ENCODE measurements at places on chromosomes 6 and 20.
A peak's percentile ranks its signal among the peaks of the same experiment; 100 is the strongest.

DNA sequence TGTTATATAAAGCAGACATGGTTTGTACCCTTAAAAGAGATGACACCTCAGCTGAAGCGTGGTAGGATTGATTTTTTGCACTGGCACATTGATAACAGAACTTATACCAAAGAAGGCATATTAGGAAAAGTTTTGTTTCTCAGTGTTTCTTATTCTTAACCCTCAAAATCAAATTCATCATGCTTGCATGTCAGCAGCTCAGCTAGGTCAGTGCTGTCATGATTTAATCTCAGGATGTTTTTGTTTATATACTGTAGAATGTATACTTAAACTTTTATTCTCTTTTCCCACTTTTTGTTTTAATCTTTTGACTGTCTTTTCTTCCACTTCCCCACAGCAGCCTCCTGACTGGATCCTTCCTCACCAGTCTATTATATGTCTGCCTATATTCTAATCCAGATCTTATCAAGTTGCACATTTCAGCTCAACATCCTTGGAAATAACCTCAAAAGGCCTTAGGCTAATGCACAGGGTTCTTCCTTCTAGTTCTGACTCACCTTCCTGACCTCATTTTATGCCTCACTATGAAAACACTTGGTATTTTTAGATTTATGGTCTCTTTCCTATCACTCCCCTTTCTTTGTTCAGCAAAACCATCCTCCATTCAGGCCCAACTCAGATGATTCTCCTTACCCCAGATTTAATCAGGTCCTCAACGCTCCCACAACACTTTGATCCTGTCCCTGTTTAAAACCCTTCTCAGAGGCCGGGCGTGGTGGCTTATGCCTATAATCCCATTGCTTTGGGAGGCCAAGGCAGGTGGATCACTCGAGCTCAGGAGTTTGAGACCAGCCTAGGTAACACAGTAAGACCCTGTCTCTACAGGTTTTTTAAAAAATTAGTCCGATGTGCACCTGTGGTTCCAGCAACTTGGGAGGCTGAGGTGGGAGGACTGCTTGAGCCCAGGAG lies 7.2 kb downstream of the HEBP2 start:
- DNase-seq: no peak

GRCh38 chr6:170185175-170185978 lies 105.5 kb downstream of the DLL1 start:
- no peak for DNase-seq

GRCh38 chr20:26209171-26209941 lies 512.7 kb upstream of the ZNF337 start:
- peak; percentile 22 for DNase-seq

GRCh38 chr6:73285674-73286283 lies 22.8 kb upstream of the KHDC1 start:
- DNase-seq: peak; percentile 64

- no peak for DNase-seq
These were observed 62.6 kb downstream of the RPS12 start for GRCh38 chr6:132877003-132877402.

- DNase-seq: no peak
These were observed 5.7 kb upstream of the SLC22A7 start for GRCh38 chr6:43292341-43292740.

DNA sequence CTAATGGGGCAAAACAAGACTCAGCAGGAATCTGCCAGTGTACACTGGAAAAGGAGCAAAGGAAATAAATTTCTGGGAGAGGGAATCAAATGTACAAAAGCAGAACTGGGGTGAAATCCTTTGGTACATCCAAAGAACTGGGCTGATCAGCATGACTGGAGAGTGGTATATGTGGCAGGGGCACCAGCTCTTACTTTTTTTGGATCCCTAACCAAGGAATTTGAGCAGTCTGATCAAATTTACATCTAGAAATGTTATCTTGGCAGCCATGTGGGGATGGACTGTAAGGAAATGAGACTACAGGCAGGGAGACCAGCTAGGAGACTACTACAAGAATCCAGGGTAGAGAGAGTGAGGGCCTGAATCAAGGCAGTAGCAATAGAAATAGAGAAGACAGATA lies 1.2 kb upstream of the ZSCAN31 start:
- no peak for DNase-seq

DNA sequence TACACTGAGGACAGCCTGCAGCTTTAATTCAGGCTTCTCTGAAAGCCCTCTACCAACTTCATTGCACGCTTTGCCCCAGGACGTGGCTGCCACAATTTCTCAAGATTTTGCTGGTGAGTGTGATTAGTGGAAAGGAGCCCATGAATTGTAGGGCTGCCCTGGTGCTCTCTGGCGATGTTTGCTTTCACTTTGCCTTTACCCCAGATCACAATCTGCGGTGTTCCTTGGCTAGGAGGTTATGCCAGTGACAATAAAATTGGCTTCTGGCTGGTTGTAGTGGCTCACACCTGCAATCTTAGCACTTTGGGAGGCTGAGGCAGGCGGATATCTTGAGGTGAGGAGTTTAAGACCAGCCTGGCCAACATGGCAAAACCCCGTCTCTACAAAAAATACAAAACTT lies 139.3 kb downstream of the FOXC1 start:
- no peak for DNase-seq

- DNase-seq: peak; percentile 30
These were observed 15.3 kb upstream of the TFB1M start for GRCh38 chr6:155329460-155330132.

DNA sequence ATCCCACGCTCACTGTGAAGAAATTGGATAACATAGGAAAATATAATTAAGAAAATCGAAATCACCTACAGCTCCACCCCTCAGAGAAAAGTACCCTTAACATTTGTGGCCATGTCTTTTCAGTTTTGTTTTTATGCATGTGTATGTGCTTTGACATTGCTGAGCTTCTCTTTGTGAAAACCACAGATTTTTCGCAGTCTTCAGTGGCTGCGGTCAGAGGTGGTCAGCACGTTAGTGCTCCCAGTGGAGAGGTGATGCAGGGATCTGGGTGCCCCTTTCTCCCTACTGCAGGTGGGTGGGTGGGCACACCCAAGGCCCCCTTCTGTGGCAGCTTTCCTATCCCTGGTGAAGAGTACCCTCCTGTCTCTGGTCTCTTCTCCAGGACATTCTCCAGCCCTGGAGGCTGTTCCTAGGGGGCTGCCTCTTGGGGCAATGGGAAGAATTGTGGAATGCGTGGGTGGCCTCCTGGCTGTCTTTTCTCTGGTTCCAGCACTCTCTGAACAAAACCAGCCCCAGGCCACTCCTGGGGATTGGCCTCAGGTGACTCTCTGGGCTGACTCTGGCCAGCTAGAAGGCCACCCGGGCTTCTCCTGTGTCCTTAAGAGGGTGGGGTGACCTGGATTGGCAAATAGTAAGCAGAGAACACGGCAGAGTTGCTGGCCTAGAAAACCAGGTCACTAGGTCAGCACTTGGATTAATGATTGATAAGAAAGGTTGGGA lies 49.8 kb upstream of the FANCE start:
- no peak for DNase-seq

GRCh38 chr20:24850176-24850575 lies 98.9 kb upstream of the CST7 start:
- no peak for DNase-seq

- peak; percentile 16 for DNase-seq
These were observed 230.4 kb upstream of the CST7 start for GRCh38 chr20:24718696-24719095.

DNA sequence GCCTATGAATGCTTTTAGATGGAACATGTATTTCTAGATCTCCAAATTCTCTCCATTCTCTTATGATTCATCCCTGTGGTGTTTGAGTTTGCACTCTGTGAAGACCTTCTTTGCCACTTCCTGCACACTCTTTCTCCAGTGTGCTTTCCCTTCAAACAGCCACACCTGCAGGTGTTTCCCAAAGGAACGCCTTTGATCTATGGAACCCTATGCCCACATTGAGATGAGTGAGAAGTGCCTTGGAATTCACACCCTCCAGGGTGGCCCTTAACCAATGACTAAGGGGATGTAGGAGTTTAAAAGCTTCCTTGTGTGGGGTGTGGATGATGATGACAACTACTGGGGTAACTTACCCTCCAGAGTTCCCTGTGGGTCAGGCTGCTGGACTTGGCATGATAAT lies 570.1 kb downstream of the DHX35 start:
- DNase-seq: no peak

- peak; percentile 88 for DNase-seq
These were observed 37.4 kb downstream of the ATXN1 start for GRCh38 chr6:16723826-16724225.

GRCh38 chr6:81614292-81614691 lies 138.2 kb downstream of the TENT5A start:
- DNase-seq: peak; percentile 67

GRCh38 chr20:61623451-61623850 lies 371.4 kb downstream of the CDH4 start:
- DNase-seq: no peak

DNA sequence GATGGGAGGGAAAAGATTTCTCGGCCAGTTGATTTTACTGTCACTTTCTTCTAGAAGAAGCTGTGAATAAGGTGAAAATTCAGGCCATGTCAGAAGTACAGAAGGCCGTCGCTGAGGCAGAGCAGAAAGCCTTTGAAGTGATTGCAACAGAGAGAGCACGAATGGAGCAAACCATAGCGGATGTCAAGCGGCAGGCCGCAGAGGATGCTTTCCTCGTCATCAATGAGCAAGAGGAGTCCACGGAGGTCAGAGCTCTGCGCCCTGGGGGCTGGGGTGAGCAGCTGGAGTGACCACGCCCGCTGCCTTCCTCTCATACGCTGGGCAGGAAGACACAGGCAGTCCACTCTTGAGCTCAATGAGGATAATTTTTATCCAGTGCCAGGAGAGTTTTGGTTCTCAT lies 21.8 kb upstream of the C20orf144 start:
- no peak for DNase-seq

DNA sequence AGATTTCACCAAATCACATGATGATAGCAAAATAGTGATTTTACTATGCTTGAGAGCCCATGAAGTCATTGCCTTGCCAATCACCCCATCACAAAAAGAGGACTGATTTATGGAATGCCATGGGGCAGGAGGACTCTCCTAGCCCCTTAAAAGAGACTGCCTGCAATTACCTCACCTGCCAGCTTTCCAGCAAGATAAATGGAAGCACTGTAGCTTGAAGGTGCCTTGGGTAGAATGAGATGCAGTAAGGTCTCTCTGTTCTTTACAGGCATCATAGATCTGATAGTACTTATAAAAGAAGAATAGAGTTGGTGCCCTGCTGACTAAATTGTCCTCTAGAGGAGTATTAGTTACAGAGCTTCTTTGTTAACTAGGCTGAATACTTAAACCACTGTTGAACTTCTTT lies 242.3 kb downstream of the TMEM242 start:
- DNase-seq: peak; percentile 15

GRCh38 chr6:169883316-169883715 lies 131.9 kb downstream of the ERMARD start:
- no peak for DNase-seq

DNA sequence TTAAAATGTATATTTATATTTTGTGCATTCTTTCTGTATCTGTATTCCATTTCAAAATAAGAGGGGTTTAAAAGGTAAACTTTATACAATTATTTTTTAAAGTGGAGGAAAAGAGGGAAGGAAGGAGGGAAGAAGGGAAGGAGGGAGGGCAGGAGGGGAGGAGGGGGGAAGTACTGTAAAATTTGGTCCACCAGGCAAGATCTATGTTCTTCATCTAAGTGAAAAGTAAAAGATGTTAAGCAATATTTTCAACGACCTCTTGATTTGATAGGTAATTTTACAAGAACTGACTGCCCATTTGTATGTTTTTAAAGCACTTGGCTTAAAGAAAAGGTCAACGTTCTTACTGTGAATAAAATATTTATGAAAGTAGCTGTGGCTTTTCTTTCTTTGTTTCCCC lies 29.8 kb upstream of the PCSK2 start:
- no peak for DNase-seq

- DNase-seq: peak; percentile 71
These were observed 158.4 kb downstream of the GPX5 start for GRCh38 chr6:28683945-28684538.

DNA sequence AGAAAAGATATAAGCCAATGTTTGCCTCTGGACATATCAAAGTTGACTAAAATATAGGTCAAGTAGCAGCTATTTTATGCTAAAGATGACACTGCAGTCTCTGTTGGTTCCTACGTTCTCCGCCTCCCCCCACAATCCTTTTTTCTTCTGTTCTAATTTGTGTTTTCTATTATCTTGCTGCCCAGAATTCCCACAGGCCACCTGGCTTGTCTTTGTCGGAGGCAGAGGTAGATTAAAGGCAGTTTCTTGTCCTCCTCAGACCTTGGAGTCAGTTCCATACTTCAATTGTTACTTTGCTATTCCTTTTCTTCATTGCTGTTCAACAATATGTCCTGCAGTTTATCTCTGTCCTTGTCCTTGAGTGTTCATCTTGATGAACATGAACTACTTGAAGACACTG lies 3.6 kb upstream of the ELOVL5 start:
- no peak for DNase-seq

DNA sequence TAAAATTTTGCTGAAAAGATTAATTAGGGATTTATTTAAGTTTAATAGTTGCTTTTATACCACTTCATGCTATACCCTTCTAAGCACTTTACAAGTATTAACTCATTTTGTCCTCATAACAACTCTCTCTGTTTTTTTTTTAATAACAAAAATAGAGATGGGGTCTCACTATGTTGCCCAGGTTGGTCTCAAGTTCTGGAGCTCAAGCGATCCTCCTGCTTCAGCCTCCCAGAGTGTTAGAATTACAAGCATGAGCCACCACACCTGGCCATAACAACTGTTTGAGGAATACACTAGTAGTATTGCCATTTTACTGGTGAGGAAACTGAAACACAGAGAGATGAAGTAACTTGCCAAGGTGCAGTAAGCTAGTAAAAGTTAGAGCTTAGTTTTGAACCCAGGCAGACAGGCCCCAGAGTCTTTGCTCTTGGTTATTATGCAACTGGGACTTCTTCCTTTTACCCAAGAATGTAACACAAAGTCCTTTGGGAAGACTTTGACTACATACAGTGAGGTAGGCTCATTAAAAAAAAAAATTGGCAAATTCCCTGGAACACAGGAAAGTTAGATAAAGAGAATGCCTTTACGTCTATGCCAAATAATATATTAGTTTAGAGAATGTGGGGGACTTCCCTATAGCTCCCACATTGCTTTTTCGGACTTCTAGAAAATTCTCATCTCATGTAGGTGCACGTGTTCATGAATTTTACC lies 11.4 kb downstream of the ANKS1A start:
- no peak for DNase-seq

- no peak for DNase-seq
These were observed 4.0 kb downstream of the TMEM200A start for GRCh38 chr6:130369831-130370230.

GRCh38 chr20:40706977-40707582 lies 18.0 kb upstream of the MAFB start:
- DNase-seq: peak; percentile 89

GRCh38 chr6:169019727-169020491 lies 233.7 kb downstream of the THBS2 start:
- DNase-seq: peak; percentile 60

GRCh38 chr20:37816003-37816402 lies 86.9 kb upstream of the VSTM2L start:
- no peak for DNase-seq

All from mesendoderm (in vitro differentiated cells).